ENCODE measurements at places on chromosomes 4 and X.

- DNase-seq, result no peak
Observed at GRCh38 chr4:112885897-112886296, 163.6 kb upstream of the ANK2 start.

DNA sequence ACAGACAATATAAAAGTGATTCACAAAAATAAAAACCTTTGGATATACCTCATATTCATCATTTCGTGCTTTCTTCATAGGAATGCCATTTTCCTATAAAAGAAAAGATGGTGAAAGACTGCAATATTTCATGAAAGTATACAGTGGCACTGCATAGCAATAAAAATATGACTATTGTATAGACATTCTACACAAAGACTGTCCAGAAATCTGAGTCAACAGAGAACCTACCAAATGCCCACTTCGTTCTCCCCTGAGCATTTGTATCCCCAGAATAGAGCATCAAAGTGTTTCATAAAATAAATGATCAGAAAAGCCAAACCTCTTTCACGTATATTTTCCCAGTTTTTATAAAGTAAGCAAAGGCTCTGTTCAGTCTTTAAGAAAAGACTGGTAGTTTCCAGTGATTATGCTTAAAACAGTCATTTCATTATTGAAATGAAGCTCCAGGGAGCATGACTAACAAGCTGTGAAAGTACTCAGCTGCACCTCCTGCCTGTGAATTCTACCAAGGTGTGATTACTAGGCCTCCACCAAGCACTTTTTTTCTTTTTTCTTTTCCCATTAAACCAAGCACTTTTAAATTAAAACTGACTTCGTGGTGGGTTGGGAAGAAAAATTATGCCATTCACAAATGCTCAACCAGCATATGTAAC is 20.2 kb downstream of the PPA2 start:
- no peak for DNase-seq

DNA sequence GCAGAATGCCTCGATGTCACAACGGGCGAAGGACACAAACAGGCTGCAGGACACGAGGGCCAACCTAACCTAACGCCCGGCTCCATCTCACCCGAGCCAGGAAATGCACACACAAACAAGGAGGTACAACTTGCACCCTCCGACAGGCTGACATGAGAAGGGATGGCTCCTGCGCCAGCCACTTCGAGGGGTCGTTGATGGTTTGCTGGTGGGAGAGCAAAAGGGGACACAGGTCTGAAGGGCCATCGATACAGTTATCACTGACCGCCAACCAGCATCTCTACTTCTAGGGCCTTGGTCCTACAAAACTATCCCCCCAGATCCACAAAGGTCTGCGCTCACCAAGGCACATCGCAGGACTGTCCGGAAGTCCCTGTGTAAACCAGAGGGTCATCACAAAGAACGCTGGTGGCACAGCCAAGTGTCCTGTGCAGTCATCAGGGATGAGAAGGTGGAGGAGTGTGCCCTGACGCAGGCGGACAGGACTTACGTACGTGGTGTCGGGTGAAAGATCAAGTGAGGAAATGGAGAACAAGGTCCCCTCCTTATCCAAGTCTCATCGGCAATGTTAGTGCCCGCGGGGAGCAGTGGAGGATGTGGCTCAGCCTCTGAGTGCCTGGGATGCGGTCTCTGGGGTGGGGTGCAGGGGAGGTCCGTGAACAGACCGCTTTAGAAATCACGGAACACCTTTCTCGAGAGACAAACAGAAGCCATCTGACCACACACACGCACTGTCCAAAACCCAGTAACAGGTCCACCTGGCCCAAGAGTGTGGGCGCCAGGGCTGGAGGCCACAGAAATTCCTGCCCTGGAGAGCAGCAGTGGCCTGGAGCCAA is 7.0 kb downstream of the MXD4 start:
- DNase-seq, result no peak

DNA sequence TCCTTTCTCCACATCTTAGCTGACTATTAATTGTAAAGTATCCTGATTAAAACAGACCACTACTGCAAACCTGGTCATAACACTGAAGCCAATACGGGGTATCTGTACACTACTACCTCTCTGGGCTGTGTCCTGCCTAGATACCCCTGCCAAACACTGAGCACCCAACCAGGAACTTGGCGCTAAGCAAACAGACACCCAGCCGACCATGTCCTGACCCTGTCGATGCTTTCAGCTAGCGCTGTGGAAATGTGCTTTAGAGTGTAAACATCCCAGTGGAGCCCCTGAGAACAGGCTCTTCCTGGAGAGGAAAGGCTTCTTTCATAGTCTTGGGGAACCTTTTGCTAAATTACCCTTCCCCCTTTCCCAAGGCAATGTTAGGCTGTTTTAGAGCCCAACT is 52.9 kb downstream of the CCNG2 start:
- no peak for DNase-seq

DNA sequence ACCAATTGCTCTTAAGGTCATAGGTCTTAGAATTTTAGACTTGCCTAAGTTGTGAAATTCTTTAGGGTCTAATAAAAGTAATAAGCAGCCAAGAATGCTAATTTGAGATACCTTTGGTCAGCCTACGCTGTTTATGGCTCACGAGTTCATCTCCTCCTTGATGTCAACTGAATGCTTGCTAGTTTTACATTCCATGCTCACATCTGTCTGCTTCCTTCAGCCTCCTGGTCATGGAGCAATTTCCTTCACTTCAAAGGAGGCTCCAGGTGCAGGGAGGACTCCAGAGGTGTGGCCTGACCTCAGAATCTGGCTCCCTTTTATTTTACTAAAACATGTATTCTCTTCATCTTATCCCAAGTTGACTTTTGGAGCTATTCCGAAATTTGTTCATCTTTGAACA is 23.3 kb upstream of the LNX1 start:
- DNase-seq, result no peak

GRCh38 chrX:134936542-134936941 is 54.2 kb upstream of the SMIM10 start:
- DNase-seq, result peak; percentile 54

DNA sequence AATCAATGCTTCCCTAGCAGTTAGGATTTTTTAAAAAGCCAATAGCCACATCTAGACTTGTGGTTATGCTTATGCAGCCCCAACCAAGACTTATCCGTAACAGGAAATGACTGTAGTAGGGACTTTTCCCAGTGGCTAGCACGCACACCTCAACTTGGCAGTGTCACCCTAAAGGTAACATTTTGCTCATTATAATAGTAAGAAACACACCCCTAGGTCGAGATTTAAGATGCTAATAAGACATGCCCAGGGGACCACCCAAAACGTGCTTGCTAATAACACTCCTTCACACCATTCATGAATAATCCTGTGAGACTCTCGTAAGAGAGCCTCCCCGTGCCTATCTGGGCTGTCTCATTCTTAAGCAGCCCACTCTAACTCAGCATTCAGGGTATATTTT is 195.3 kb downstream of the CHIC1 start:
- DNase-seq, result no peak

DNA sequence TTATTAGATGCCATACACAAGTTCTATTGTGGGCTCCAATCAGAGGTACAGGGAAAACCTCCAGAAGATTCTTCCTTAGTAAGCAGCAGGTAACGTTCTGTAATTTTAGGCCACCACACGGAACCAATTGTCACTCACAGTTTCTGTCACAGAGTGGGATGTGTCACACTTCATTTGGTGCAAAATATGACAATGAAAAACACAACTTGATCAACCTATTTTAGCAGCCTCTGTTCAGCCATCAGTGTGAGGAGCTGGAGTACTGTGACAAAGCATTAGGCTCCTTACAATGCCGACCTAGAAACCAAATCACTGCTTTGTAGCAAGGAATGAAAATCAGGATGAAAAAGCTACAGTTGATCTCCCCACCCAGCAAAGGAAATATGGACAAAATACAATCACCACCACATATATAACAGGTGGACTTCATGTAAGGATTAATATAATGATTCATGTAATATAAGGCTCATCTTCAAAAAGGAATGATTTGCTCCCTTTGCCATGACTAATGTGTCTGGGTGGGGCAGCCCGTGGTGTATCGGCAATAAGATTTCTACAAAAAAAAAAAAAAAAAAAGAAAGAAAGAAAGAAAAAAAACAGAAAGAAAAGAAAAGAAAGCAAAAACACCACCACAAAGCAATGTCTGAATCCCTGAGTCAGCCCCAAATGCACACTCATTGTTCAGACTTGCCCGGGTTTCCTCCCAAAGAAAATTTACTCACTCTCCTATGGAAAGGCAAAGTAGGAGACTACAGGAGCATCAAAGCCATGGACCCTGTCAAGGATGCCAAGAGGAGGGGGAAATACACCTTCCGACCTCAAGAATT is 36.0 kb downstream of the SLC9A7 start:
- no peak for DNase-seq

DNA sequence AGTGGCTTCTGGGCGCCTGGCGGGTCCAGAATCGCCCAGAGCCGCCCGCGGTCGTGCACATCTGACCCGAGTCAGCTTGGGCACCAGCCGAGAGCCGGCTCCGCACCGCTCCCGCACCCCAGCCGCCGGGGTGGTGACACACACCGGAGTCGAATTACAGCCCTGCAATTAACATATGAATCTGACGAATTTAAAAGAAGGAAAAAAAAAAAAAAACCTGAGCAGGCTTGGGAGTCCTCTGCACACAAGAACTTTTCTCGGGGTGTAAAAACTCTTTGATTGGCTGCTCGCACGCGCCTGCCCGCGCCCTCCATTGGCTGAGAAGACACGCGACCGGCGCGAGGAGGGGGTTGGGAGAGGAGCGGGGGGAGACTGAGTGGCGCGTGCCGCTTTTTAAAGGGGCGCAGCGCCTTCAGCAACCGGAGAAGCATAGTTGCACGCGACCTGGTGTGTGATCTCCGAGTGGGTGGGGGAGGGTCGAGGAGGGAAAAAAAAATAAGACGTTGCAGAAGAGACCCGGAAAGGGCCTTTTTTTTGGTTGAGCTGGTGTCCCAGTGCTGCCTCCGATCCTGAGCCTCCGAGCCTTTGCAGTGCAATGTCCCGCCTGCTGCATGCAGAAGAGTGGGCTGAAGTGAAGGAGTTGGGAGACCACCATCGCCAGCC is at the start of gene ATOH1:
ATOH1 (plus strand) TSS at position 422 of the 663 bp plus-strand sequence; CDS start at position 596, 174 bp downstream.
- peak; percentile 21 for DNase-seq

DNA sequence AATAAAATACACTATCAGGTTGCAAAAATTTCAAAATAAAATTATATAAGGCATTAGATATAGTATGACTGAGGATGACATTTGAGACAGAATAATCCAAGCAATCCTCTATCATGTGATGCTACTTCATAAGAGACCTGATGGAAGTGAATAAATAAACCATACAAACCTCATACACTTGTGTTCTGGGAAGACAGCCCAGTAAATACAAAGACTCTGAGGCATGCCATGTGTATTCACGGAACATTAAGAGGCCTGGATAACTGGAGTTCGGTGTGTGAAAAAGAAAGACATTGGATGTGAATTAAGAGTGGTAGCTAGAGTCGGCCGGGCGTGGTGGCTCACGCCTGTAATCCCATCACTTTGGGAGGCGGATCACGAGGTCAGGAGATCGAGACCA is 364.2 kb downstream of the ADAM29 start:
- no peak for DNase-seq

DNA sequence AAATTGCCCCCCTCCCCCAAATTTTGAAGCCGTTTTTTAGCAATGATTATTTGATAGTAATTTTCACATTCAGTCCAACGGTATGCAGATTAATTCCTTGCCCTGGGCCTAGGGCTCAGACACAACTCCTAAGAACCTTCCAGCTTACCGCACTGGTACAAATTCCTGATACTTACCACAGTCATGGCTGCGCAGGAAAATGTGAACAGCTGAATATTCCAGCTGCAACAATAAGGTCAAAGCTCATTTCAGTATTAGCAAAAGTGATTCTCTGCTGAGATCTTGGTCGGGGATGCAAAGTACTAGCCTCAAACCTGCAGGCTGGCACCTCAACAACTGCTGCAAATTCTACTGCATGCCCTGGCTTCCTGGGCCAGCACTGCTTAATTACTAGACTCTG is 3.0 kb downstream of the ATP11C start:
- no peak for DNase-seq

- no peak for DNase-seq
Observed at GRCh38 chrX:22536746-22537304, 264.1 kb downstream of the CBLL2 start.

GRCh38 chrX:47232197-47232802 is 509 bp upstream of the USP11 start:
- no peak for DNase-seq

GRCh38 chr4:144185086-144185485 is 44.6 kb upstream of the GYPA start:
- DNase-seq, result no peak

GRCh38 chr4:127993151-127993550 is 27.9 kb downstream of the ABHD18 start:
- no peak for DNase-seq

DNA sequence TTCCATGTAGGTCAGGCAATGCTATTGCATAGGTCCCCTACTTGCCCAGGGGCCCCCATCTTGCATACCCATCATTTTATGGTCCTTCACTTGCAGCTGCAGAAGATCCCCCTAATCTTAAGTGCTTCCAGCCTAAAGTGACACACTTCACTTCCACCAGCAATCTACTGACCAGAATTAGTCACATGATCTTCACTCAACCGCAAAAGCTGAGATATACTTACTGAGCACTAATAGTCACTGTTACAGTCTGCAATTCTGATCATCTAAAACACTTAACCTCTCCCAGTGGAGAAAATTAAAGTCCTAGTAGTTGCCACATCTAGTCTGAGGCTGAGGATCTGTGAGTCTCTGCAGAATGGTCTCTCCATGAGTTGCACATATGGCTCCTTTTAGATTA is 82.1 kb downstream of the AREG start:
- DNase-seq, result no peak

DNA sequence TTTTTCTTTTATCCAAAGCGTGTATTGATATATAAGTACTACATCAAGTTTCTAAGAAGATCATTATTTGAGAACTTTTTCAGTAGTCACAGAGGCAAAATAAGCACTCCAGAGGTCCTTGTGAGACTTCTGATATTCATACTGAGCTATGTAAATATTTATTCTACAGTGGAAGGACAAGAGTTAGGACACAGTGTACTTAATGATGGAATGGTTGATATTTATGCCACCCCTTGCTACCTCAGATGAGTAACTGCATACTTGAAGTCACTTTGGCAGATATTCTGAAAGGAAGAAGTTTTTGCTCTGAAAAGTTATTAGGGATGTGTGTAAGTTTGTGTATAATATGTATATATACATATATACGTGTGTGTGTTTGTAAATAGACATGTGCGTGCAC is 30.3 kb downstream of the MAGEA1 start:
- no peak for DNase-seq

- DNase-seq, result no peak
Observed at GRCh38 chrX:19740744-19741143, 146.7 kb downstream of the SH3KBP1 start.

DNA sequence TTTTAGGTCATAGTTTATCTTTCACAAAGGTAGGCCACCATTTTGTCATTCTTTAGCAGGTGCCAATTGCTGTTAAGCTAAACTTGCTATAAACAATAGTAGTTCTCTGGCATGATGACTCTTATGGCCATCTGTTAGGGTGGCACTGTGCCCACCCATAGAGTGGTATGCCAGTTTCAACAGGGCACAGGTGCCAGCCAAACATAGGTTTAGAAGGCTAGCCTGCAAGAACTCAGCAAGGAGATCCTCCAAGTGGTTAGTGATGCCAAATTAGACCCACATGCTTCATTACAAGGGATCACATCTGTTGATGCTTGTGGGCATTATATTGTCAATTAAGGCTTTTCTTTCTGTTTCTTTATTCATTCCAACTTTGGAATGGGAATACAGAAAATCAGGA is 204.5 kb downstream of the FMR1NB start:
- no peak for DNase-seq

Data from foreskin fibroblast (primary cell).